Fibroblast of lung (primary cell): ENCODE measurements at places on chromosomes 1 and 21.
A peak's percentile ranks its signal among the peaks of the same experiment; 100 is the strongest.

DNA sequence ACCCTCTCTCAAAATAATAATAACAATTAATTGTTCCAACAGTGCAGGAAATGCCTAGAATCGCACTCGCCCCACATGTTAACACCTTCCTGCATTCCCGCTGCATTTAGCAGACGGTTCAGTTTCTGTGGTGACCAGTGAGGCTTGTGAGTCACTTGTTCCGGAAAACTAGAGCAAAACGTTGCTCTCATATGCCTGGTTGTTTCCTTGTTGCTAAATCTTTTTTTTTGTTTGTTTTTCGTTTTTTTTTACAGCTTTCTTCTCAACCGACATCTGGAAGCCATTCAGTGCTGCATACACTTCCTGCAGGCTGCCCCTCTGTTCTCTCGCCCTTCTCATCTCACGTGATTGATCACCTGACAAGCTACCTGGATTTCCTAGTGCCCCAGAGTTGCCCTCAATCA lies 56.9 kb upstream of the TMPRSS2 start:
- DNase-seq: no peak

DNA sequence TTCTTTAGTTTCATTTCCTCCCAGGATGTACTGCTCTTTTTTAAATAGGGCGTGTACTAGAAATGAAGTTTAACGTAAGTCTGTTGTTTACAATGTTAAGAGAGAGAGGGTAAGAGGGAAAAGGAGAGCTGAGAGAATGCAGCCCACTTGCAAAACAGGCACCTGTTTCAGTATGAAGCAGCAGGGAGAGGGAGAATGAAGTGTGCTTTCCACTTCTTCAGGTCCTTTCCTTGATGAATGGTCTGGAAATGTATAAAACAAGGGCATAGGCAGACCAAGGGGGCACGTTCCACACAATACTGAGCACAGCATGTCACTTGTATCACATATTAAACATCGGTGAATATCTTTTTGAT lies 2.0 kb downstream of the KCNA3 start:
- DNase-seq: no peak

GRCh38 chr1:219563568-219563967 lies 49.3 kb downstream of the ZC3H11B start:
- DNase-seq: no peak

- no peak for DNase-seq
Observed at GRCh38 chr1:101420406-101420805, 183.6 kb downstream of the S1PR1 start.

- DNase-seq: no peak
Observed at GRCh38 chr1:186799689-186800054, 29.1 kb upstream of the PLA2G4A start.

GRCh38 chr1:16187748-16188401 lies 24.6 kb downstream of the ARHGEF19 start:
- DNase-seq: peak; percentile 76

DNA sequence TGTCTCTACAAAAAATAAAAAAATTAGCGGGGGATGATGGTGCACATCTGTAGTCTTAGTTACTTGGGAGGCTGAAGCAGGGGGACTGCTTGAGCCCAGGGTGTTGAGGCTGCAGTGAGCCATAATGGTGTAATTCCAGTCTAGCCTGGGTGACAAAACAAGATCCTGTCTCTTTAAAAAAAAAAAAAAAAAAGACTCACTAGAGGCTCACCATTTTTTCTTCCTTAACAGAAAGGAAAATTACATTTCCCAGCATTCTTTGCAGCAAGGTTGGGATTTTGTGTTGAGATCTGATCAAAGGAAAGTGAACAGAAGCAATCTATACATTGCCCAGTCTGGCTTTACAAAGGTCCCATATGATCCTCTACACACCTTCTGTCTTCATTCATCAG lies 21.5 kb downstream of the GFI1 start:
- DNase-seq: no peak

GRCh38 chr1:39755965-39756659 lies 15.0 kb downstream of the OXCT2 start:
- no peak for DNase-seq

- DNase-seq: no peak
Observed at GRCh38 chr1:225888289-225888897, 553 bp downstream of the LEFTY1 start.
